Activated T-helper 17 cell treated with anti-CD3 and anti-CD28 coated beads, Interleukin-2, amount 50 U/mL, for 72 hours (primary cell): ENCODE measurements at places on chromosomes 5 and 9. TPM values are rescaled to one million over a fixed set of nuclear protein-coding genes. Genes with fewer than 3 reads are reported as not detected.
A peak's percentile ranks its signal among the peaks of the same experiment; 100 is the strongest.

LCP2 gene
- total RNA-seq, result 202 TPM

PCDHB13 gene
- total RNA-seq, result 0.08 TPM

DNA sequence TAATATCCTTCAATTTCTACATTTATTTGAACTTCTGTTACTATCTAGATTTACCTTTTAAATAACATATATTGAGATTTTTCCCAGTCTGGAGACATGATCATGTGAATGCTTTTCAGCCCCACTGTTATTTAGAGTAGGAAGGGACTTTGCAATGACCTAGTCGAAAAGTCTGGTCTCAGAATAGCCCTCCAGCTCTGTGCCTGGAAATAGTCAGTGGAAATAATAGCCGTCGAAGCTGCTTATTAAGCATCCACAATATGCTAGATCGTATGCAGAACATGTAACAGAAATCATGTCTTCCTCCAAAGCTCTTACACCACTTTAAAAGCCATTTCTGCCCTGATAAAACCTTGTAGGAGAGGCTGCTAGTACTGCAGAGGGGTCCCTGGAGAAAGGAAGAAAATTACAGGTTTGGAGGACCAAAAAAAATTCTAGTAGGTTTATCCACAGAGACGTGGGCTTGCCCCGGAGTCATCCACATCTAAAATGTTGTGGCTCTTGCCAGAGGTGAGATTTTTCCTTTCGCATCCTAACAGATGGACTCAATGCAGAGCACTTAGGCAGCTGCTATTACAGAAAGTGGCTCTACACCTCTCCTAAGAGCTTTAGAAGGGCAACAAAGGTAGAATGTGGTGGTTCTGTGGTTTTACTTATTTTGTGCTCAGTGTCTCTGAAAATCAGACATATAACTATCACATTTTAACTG is 2.5 kb upstream of the FGF1 start:
- ATAC-seq, result no peak

DNA sequence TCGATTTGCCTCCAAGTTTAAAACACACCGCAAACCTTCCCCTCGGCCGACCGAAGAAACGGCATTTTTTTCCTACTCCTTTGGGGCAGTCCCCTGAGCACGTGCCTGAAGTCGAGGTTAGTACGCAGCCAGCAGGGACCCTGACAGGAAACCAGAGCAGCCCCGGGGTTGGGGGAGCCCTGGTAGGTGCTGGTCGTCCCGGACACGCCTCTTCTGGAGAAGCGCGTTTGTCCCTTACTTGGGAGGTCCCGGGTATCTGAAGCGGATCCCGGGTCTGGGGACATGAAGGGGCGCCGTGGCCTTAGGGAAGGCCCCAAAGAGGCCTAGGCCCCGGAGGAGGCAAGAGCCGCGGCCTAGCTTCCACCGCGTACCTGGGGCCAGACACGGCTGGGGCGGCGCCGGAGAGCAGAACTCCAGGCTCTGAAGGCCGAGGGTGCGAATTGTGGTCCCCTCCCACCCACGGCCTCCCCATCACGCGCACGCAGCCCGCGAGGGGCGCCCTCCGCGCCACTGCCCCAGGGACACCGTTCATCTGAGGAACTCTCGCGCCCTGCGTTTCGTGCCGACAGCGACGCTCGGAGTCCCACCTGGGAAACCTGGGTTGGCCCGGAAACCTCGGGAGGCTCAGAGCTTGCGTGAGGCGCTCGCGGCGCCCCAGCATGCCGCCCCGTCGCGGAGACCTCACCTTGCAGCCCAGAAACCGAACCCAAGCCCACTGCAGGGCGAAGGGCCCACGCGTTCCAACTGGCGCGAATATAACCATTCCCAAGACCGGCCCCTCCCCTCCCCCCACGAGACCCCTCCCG is 10.4 kb downstream of the OTP start:
- ATAC-seq, result no peak

DNA sequence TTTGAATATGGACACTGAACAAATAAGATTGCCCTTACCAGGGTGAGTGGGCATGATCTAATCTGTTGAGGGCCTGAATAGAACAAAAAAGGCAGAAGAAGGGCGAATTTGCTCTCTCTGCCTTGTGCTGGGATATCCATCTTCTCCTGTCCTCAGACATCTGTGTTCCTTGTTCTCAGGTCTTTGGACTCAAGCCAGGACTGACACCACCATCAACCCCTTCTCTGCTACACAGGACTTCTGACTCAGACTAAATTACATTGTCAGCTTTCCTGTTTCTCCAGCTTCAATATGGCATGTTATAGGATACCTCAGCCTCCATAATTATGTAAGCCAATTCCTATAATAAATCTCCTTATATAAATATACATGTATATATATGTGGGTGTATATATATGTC is 40.8 kb upstream of the SLCO6A1 start:
- no peak for ATAC-seq

MEIKIN gene
- not detected for total RNA-seq

IFNW1 gene
- total RNA-seq, result not detected

GRCh38 chr9:5767968-5768932 is 64.7 kb downstream of the ERMP1 start:
- peak; percentile 94 for ATAC-seq

DNA sequence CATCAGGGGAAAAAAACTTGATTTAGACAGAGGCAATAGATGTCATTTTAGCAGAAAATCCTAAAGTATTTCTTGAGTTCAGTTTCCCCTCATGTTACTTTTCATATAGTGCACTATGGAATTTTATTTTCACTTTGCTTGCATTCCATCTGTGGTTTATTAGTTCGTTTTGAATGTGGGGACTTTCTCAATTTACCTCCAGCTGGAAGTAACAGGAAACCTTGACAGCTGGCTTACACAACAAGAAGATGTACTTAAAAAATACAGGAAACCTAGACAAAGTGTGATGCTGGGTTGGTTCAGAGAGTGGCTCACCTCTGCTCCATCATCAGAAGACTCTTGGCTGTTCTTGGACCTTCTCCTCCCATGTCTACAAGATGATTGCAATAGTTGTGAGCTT is 567.0 kb downstream of the CETN3 start:
- ATAC-seq, result no peak

SHC3 gene
- total RNA-seq, result not detected

- no peak for ATAC-seq
Observed at GRCh38 chr5:94802450-94802849, 184.0 kb downstream of the SLF1 start.

- no peak for ATAC-seq
Observed at GRCh38 chr5:1032011-1032410, 23.4 kb downstream of the NKD2 start.

DNA sequence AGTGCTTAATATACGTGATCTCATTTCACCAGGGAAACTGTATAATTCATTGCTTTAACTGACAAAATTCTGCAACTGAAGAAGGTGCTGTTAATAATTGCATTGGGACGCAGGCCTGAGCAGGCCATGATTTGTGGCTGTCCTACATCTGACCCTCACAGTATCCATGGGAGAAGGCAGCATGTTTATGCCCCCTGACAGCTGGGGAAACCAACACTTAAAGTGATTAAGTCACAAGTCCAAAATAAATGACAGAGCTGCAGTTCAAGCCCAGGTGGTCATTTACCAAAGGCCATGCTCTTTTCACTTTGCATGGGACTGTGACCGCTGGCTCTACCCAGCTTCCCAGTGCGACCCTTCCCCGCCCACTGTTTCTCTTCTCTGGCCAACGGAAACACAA is 30.5 kb upstream of the KCNMB1 start:
- no peak for ATAC-seq

GRCh38 chr5:174490728-174491127 is 233.7 kb upstream of the MSX2 start:
- ATAC-seq, result no peak

GRCh38 chr9:69583645-69584234 is 88.4 kb downstream of the APBA1 start:
- no peak for ATAC-seq

FAM221B gene
- not detected for total RNA-seq

EHMT1 gene
- 77.2 TPM for total RNA-seq

- ATAC-seq, result peak; percentile 54
Observed at GRCh38 chr9:71690063-71690688, 78.1 kb downstream of the CEMIP2 start.

IFNA2 gene
- not detected for total RNA-seq

CREB3 gene
- 40.3 TPM for total RNA-seq

- ATAC-seq, result no peak
Observed at GRCh38 chr5:101206534-101206933, 303.5 kb upstream of the ST8SIA4 start.

RXRA gene
- total RNA-seq, result 4.2 TPM

GABRA6 gene
- not detected for total RNA-seq

GPR21 gene
- 0.95 TPM for total RNA-seq

- ATAC-seq, result no peak
Observed at GRCh38 chr5:109080896-109081295, 328.9 kb downstream of the PJA2 start.

- ATAC-seq, result no peak
Observed at GRCh38 chr9:91658513-91659105, 235.0 kb upstream of the NFIL3 start.

DNA sequence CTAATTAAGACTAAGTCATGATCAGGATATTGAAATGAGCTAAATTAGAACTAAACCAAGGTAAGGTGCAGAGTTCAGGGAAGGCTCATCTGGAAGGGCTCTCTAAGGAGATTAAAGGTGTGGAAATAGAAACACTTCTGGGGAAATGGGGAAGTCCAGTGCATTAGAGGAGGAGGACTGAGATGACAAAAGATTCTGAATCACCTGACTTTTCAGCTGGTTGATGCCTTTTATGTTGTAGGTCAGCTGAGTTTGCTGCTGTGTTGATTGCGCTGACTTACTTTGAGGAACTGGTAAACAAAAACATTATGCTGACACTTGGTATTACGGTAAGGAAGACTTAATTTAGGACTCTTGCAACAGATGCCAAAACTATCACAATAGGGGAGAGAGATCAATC is 23.8 kb downstream of the IFNA5 start:
- no peak for ATAC-seq

KCNV2 gene
- total RNA-seq, result not detected

- ATAC-seq, result no peak
Observed at GRCh38 chr5:82068723-82069122, 96.9 kb downstream of the ATG10 start.

KCNN2 gene
- not detected for total RNA-seq

DNA sequence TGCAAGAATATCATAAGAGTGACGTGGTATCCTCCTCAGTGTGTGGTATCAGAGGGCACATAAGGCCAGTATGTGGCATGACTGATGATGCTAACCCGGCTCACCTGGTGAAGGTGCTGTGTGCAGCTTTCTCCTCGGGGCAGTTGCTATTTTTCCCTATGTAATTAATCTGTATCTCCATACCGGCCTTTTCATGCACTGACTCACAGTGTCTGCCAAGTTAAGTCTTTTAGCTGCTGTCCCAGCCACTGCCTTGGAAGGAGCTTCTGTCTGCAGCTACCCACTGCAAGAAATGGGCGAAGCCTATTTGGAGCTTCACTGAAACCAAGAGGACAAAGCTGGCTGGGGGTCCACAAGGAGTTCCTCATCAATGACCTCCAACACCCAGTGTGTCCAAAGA is 46.0 kb downstream of the NXNL2 start:
- no peak for ATAC-seq

ASS1 gene
- total RNA-seq, result 1.4 TPM

DNA sequence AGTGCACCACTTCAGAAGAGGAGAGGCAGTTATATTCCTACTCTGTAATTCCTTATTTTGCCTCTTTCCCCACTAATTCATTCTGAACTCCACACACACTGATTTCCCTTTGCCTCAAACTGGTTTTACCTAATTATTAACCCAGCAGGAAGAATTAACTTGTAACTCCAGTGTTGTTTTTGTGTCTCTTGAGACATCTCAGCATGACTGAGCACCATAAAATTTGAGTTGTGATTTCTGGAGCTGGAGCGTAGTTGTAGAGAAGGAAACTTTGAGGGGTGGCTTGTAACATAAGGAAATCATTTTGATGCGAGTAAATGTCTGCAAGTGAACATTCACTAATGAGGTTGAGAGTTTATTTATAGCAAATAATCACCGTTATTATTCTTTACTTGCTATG is 265.2 kb downstream of the TMEM38B start:
- ATAC-seq, result no peak

DNA sequence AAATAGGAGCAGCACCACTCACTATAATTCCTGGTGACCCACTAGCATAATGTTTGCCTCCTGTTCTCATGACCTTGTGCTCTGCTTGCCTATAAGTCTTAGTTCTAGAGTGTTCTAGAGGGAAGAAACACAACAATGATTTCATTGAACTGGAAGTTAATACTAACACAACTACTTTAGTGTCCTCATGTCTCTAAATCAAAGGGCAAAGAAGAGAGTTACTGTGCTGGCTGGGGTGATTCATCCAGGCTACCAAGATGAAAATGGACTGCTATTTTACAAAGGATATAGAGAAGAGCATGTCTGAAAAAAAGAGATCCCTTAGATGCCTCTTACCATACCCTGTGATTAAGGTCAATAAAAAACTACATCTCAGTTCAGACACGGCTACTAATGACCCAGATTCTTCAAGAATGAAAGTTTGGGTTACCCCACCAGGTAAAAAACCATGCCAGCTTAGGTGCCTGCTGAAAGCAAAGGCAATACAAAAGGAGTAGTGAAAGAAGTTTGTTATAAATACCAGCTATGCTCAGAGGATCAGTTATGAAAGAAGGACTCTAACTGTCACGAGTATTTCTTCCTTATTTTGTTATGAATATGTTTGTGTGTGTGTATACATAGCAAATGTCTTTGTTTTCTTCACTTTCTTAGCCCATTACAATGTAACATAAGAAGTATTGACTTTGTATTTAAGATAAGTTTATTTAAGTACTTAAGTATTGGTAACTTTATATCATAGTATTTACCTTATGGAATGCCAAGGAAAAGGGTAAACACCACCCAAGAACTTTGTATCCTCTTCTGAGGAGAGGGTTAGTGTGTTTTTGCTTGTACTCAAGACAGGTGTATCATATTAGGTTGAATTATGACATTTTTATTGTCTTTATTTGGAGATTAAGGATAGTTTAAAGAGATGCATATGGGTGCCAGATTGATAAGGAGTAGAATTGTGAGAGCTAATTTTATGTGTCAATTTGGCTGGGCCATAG is 314.1 kb upstream of the PTGER4 start:
- no peak for ATAC-seq

- no peak for ATAC-seq
Observed at GRCh38 chr5:157926977-157927376, 68.0 kb upstream of the CLINT1 start.

SH3RF2 gene
- not detected for total RNA-seq

PDZD2 gene
- not detected for total RNA-seq

DNA sequence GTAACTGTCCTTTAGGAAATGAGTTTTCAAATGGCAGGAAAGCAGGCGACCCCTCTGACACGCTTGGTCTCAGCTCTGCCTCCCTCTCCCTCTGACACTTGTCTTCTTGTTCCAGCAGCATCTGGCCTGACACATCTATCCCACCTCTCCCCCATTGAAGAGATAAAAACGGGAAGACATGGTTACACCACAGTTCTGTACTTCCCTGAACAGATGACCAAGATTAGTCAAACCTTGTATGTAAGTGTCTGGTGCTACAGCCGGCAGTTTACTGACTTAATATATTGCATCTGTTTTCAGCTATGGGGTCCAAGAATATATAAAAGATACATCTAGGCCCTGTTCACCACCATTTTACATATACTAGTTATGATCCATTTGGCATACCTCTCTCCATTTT is 29.6 kb upstream of the MLLT3 start:
- no peak for ATAC-seq

GRCh38 chr9:137069508-137070091 is 757 bp downstream of the SAPCD2 start:
- ATAC-seq, result no peak
